Renal cortical epithelial cell (primary cell): ENCODE measurements at places on chromosomes 6 and 20.

DNA sequence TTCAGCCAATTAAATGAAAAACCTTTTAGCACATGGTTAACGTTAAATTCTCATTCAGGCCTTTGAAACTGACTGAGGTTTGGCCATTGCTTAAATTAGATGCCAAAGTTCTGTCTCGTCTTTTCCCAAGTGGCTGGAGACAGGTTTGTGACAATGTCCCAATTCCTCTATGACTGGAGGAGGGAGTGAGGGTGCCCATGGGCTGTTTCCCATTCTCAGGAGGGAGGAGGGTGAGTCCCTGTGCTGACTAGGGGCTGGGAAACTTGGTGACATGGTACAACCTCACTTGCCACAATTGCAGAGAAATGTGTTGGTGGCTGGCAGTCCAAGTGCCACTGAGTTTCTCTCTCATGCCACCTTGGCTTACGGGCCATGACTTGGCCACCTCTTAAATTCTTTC lies 63.9 kb upstream of the ENPP5 start:
- no peak for DNase-seq

DNA sequence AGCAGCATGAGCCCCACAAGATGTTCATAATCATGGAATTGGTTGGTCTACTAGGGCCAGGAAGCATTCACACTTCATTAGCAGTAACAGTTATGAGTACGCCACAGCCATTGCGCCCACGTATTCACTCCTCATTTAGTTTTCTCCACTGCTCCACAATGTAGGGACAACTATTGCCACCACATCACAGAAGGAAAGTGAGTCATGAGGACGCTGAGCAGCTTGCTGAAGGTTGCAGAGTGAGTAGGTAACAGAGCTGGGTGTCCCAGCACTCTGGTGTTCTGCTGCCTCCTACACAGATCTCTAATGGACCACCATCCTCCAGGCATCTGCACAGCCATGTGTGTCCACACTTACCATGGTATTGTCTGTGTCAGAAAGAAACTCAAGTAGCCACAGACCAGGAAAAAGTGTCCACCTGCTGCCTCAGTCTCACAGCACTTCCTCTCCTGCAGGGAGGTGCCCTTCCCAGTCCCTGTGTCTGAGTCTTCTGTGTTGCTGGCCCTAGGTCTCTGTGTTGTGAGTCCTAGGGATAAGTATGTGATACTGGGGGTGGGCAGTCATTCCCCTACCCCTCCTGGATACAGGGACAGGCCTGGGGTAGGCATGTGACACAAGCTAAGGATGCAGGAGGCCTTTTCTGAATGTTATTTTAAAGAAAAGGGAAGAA lies 103.9 kb downstream of the TTLL2 start:
- no peak for DNase-seq

GRCh38 chr6:31655349-31656237 lies at the start of gene APOM:
TSS of gene APOM (plus strand) at chr6:31655894. CDS start at chr6:31655967, 73 bp downstream.
- DNase-seq, result peak; percentile 77

- peak; percentile 55 for DNase-seq
Observed at GRCh38 chr20:32652739-32653526, 20.8 kb downstream of the C20orf203 start.

DNA sequence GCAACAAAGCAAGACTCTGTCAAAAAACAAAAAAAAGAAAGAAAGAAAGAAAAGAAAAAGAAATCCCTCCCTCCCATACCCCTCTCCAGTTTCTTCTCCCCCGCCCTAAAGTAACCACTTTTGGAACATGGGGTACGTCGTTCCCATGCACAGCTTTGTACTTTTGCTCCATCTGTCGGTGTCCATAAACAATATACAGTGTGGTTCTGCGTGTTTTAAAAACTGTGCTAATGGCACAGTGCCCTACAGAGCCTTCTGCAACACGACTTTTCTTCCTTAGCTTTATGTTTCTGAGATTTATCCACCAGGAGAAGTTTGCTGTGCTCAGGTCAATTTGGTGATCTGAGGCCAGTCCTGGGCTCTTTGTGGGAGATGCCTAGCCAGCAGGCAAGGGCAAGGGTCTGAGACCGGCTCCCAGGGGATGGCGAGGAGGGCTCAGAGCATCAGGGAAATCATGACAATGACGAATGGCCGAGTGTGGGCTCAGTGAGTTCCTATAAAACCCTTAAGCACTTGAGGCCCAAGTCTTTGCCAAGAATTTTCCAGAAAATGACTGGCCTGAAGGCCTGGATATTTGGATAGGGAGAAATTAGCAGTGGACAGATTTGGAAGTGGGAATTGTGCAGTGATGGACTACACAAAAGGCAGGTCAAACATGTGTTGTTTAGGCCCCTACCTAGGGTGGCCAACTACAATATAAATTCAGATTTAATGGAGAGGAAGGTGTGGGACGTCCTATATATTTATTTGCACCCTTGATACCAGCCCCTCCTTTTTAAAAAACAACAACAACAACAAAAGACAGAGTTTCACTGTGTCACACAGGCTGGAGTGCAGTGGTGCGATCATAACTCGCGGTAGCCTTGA lies 1.9 kb upstream of the BCAS4 start:
- DNase-seq, result no peak

DNA sequence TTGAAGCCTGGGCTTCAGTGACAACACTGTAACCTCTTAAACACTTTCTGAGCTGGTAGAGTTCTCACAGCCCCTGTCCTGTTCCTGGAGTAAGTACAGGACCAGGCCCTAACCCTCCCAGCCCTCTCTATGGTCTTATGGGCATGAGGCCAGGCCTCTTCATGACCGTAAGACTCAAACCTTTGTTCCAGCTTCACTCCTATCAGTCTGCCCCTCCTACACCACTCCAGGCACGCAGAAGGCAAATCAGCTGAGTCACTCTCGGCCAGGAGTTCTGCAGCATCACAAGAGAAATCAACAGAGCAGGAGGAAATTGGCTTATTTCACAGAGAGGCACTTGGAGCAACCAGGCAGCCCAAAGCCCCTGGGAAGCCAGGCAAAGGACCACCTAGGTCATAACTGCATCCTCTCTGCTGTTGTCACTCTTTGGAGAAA lies 25.3 kb upstream of the CHD6 start:
- DNase-seq, result peak; percentile 57

- no peak for DNase-seq
Observed at GRCh38 chr6:25415701-25416100, 136.5 kb downstream of the CARMIL1 start.

DNA sequence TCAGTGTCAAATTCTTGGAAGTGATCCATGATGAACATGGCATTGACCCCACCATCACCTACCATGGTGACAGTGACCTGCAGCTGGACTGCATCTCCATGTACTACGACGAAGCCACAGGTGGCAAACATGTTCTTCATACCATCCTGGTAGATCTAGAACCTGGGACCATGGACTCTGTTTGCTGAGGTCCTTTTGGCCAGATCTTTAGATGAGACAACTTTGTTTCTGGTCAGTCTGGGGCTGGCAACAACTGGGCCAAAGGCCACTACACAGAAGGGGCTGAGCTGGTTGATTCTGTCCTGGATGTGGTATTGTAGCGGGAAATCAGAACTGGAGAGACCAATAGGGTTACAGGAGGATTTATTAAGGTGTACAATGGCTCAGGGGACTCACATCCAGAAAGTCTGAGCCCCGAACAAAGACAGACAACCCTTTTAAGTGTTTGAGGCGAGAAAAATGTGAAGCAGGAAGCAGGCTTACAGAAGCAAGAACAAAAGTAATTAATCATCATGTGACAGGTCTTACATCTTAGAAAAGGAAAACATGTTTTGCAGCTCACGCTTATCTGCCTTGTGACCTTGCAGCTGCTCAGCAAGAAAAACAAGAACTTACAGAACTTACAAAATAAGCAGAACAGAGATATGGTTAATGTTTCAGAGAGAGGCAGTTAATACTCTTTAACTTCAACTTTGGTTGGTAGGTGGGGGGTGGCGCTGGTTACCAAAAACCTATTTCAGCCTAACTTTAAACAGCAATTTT lies 58.8 kb upstream of the MOCS1 start:
- peak; percentile 3 for DNase-seq

- DNase-seq, result no peak
Observed at GRCh38 chr6:15861486-15861885, 198.7 kb upstream of the DTNBP1 start.

- DNase-seq, result no peak
Observed at GRCh38 chr6:1651362-1651761, 41.6 kb downstream of the FOXC1 start.

GRCh38 chr6:78623554-78623953 lies 243.8 kb upstream of the IRAK1BP1 start:
- DNase-seq, result no peak

GRCh38 chr6:51429017-51429712 lies 610.5 kb downstream of the TFAP2B start:
- DNase-seq, result no peak

DNA sequence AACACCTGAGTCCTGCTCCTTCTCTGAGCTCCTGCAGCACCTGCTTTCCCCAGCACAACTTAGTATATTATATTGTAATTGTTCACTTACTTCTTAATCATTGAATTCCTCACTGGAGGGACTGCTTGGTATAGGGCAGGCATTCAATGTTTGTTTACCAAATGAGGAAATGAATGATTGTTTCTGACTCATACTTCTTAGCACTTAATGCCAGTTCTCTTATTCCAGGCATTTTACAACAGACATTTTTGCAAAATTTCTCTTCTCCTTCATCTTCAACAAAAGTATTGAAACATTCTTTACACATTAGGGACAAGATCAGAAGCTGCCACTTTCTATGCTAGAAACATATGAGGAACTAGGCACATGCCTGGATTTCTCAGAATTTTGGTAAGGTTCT lies 119.4 kb downstream of the TBX18 start:
- DNase-seq, result peak; percentile 89

- peak; percentile 5 for DNase-seq
Observed at GRCh38 chr20:2713285-2713684, 20.7 kb downstream of the EBF4 start.

DNA sequence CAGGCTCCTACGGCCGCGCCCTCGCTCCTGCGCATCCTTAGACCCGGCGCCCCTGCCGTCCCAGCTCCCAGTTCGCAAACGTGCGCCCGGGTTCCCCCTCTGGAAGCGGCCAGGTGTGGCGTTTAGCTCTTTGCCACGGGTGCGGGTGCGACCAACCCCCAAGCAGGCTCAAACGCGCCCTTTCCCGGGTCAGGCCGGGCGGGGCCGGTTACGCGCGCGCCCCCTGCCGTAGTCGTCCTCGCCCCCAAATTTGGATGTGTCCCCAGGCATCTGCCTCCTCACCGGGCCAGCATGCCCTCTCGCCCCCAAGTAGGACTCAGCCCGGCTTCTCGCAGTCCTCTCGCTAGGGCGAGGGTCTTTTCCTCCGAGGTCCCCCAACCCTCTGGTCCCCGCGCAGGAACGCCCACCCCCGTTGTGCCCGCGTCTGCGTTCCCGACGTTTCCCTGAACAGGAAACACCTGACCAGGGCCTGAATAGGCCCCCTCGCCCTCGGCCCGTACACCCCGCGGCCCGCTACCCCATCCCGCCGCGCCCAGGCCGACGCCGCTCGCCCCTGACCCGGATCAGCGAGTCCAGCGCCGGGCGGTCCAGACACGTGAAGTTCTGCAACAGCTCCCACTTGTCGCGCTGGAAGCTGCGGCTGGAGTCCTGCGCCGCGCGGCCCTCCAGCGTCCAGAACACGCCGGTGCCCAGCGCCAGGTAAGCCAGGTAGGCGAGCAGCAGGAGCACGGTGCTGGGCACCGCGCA lies 520 bp downstream of the KCNK17 start:
- DNase-seq, result no peak

GRCh38 chr6:81553216-81553615 lies 199.3 kb downstream of the TENT5A start:
- DNase-seq, result no peak

GRCh38 chr6:101800598-101800997 lies 407.1 kb downstream of the GRIK2 start:
- DNase-seq, result no peak

DNA sequence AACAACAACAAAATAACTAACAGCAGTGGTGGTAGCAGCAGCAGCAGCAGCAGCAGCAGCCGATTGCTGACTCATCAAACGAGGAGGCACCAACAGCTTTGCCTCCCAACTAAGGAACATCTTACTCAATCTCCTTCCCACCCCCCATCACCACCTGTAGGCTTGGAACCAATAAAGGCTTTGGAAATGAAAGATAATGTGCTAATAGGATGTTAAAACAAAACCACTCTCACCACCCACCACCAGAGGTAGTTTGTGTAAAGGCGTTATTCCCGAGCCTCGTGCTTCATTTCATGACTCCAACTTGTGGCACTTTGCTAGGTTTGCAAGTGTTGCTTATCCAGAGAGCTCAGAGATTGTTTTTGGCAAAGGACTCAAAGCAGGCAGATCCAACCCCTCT lies 346.5 kb downstream of the CD83 start:
- DNase-seq, result no peak

DNA sequence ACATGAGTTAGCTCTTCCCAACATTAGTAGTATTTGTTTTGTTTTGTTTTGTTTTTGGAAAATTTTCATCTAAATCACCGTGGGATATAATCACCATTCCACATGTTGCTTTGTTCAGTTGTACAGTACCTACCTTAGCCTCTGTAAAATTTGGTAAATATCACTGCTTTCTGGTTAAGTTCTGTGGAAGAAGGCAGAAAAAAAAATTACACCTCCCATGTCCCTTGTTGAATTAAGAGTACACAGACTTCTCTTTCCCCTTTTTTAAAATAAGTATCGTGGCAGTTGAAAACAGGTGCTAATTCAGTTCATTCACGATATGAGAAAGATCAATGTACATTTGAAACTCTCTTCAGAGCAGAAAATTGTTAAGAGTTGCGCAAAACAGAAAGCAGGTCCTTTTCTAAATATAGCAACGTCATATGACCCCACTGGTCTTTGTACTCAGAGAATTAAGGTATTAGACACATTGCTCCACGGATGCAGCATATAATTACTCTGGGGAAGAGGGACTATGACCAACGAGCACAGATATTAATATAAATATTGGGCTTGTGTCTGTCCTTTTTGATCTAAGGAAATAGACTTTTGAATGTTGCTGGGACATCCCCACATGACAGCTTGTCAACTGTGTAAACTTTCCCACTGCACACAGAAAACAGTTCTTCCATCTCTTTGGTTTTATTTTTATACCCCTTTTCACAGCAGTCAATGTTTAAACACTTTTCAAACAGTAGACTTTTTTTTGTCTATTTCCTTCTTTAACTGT lies 58.6 kb upstream of the ZNF217 start:
- DNase-seq, result peak; percentile 61

- DNase-seq, result no peak
Observed at GRCh38 chr6:149045404-149045803, 272.1 kb upstream of the TAB2 start.

DNA sequence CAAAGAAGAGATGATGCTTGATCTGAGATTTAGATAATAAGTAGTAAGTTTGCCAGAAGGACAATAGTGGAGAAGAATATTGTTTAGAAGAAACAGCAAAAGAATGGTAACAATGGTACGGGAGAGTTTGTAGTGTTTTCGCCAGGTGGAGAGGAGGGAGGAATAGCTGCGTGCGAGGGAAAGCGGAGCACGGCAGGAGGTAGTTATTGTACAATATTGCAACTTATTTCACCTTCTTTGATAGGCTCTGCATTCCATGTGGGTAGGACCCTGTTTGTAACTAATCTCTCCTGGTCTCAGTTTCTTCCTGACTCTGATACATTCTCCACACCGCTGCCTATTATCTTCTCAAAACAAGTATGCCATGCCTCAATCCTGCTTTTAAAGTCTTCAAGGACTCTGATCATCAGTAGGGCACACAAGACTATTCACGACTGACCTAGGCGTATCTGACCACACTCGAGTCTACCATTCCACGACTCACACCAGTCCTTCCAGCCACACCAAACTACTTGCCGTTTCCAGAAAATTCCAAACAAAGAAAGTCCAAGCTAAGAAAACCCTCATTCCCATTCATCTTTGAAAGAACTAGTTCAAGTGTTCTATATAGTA lies 1.1 kb downstream of the PPIL4 start:
- DNase-seq, result no peak
